ENCODE measurements at places on chromosomes 3 and 15.

GRCh38 chr3:13137941-13138832 lies 65.0 kb upstream of the IQSEC1 start:
- no peak for DNase-seq

DNA sequence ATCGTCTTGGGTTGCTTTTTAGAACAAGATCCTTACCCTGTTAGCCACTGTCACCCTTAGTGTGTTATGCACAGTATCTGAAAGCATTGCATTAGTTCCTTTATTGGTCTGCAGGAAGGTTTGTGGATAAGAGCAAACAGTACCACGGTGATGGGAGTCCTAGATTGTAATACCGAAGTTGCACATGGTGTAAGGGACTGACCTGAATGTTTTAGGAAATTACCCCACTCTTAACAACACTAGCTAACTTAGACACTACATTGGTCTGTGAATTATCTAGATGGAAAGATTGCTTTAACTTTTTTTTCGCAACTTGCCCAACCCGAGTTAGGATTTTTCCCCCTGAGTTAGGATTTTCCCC lies 1.3 kb downstream of the STT3B start:
- no peak for DNase-seq

GRCh38 chr3:117499189-117499870 lies 789.8 kb downstream of the TUSC7 start:
- DNase-seq, result no peak

DNA sequence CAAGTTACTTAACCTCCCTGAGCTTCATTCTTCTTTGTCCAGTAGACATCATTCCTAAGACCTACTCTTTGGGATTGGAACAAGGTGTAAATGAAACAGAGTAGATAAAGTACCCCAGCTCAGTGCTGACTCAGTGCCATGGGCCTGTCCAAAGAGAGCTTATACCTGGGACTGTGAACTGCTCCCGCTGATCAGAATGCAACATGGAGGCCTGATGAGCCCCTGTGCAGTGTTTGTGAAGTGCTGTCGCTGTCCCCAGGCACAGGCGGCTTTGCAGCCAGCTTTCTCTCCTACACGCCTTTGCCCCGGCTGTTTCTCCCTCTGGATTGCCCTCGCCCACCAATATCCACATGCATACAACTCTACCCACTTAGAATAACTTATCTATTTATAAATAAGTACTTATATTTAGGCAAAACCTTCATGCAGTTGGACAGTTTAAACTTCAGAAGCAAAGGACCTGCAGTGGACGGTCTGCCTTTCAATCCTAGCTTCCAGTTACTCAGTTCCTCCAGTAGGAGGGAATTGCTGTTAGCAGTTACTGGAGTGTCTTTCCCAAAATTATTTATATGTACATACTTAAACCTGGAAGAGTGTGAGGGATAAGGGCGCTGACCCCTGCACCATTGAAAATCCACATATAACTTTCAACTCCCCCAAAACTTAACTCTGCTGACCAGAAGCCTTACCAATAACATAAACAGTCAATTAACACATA lies 80.0 kb downstream of the CORO2B start:
- DNase-seq, result no peak

DNA sequence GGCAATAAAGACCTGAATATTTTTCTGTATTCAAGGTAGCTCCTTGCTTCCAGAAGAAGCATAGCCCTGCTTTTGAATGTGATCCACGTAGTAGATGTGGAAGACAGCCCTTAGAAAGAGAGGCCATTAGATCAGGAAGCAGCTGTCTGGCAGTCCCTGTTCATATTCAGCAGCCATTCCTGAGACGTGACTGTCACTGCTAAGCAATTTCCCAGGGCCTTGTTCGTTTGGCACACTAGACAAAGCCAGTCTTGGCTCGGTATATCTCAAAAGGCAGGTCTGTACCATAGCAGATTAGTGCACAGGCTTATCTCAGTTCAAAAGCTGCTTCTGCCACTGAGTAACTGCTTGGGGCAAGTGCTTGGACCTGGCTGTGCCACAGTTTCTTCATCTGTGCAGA lies 287.8 kb upstream of the MCTP2 start:
- no peak for DNase-seq

GRCh38 chr15:80586161-80586560 lies 108.9 kb upstream of the ABHD17C start:
- no peak for DNase-seq

DNA sequence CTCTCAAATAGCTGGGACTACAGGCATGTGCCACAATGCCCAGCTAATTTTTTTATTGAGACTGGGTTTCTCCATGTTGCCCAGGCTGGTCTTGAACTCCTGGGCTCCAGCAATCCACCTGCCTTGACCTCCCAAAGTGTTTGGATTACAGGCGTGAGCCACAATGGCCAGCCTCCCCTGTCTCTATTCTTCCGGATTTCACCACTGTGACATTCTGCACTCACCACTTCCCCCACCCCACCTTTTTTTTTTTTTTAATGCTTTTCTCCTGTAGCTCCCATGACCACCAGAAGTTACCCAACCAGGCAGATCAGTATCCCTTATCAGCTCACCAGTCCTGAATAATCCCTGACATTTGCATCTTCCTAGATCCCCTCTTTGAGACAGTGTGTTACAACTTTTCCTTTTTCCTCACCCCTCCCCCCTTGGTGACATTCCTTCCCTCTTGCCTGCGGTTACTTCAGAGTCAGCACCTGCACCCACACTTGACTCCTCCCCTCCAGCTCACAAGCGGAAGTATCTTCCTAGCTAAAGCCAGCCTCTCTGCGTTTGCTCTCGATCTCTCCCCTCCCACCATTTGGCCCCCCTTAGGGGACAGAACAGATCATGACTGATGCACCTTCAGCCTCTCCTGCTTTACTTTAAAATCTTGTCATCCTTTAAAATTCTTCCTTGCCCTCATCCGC lies 13.5 kb upstream of the ZNF592 start:
- no peak for DNase-seq

DNA sequence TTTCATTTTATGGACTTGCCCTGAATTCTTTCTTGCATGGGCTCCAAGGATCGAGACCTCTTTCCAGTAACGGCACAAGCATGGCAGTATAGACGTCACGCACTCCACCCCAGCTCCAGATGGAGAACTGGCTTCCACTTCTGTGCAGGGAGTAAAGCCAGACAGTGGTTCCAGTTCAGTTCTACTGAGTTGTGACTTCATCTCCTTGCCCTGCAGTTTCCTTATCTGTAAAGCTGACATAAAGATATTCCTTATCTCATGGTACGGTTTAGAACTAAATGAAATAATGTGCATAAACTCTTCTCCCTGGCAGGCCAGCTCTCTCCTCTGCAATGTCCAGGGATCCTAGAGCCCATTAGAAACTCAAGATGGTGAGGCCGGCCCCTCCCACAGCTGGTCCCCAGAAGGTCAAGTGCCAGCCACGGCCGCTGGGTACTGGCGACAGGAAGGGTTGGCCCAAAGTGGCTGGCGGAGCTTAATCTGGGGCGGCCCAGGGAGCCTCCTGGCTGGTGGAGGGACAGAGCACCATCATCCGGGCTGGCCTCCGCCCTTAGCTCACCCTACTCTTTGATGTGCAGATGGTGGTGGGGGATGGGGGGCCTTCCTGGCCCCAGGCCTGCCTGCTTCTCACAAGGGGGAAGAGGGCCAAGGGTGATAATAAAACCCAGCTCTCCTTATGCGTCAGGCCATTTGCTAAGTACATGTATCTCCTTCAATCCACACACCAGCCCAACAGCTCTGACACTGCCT lies 7.2 kb downstream of the MESP2 start:
- no peak for DNase-seq

DNA sequence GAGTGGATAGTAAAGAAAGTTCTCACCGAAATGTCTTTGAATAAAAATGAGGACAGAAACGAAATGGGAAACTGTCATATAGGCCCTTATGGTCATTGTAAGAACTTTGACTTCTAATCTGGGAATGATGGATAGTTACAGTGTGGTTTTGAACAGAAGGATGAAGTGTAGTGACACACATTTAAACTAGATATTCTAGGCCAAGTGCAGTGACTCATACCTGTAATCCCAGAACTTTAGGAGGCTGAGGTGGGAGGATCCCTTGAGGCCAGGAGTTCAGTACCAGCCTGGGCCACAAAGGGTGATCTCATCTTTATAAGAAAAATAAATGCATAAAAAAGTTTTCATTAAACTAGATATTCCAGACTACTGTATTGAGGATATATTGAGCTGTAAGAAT lies 452.8 kb downstream of the ROBO1 start:
- no peak for DNase-seq

GRCh38 chr3:87805670-87806069 lies 253.1 kb downstream of the CGGBP1 start:
- no peak for DNase-seq

- no peak for DNase-seq
Measured at GRCh38 chr3:161939918-161940620, 443.5 kb downstream of the OTOL1 start.

DNA sequence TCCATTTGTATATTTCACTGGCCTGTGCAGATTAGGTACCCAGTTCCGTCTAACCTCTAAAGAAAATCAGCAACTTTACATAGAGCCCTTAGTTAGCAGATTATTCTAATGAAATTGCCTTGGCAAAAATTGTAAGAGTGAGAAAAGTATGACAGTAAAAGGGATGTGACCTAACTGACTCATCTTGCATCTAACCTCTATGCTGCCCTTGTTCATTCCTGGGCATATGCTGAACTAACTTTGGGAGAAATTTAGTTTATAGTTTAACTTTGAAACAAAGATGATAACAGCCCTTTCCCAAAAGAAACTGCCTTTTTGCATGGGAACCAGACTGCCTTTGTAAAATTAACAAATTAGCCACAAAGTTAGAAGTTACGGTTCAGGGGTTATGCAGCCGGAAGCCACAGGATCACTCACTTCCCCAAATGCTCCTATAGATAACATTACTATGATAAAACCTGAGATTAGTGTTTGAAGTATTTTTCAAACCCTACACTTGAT lies 839.8 kb upstream of the ALCAM start:
- no peak for DNase-seq

- no peak for DNase-seq
Measured at GRCh38 chr15:99202176-99202552, 47.2 kb downstream of the TTC23 start.

- no peak for DNase-seq
Measured at GRCh38 chr3:167762296-167762695, 26.8 kb downstream of the SERPINI1 start.

GRCh38 chr3:27089068-27089467 lies 280.1 kb downstream of the NEK10 start:
- DNase-seq, result no peak

GRCh38 chr15:88029696-88030095 lies 226.8 kb downstream of the NTRK3 start:
- DNase-seq, result no peak

DNA sequence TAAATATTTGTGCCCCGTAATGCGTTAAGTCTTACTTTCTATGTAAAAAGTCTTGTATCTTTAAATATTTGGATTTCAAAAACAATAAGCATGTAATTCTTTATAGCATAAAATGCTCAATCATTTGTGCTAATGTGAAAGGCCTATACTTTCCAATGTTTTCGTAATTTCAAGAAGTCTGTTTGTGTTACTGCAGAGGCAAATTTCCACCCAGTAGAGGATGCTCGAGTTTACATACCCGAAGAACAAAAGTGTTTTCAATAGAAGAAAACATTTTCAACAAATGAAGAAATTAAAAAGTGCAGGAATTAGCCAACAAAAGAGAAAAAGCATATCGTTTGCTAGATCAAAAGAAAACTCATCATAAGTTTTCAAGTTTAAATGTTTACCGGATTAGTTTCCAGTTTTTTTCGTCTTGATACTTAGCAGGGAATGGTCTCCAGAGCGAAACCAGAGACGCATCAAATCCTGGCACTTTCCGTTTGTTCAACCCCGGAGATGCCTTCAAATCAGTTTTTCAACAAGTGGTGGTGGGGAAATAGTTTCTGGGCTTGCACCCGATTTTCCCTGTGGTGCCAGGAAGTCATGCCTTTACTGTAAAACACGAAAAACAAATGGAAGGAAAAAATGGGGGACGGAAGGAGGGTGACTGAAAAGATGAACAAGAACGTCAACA lies 1.0 kb downstream of the CGGBP1 start:
- DNase-seq, result no peak

GRCh38 chr3:150005243-150006112 lies 34.8 kb upstream of the PFN2 start:
- DNase-seq, result no peak

DNA sequence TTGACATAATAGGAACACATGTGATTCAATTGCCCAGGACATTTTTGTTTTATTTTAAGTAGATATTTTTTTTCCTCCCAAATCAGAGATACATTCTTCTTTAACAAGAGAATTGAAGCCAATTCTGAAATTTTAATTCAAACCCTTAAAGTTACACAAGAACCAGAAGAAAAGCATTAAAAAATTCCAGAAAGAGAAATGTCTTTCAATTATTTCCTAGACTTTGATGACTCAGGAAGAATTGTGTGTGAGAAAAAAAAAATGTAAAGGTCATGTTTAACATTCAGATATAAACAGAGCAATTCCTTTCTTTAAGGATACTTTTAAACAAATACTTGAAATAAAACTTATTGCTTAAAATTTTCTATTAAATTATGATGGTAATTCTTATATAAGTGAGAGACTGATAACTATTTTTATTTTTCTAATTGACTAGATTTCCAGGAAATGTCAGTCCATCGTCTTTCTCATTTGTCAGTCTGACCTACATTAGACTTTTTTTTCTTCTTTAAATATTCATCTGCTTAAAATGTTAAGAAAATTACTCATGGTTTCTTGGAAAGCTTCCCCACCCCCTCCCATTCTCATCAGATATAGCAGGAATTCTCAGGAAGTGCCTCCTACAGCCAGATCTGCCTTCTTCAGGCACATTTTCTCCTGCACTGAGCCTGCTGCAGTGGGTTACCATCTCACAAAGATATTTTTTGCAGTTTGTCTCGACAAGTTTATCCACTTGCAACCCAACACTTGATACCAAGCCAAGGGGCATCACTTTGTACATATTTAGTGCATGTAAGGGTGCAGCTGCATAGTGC lies 261.8 kb upstream of the CBLB start:
- DNase-seq, result no peak

GRCh38 chr3:13564751-13565560 lies 16.0 kb downstream of the FBLN2 start:
- peak; percentile 65 for DNase-seq

- DNase-seq, result no peak
Measured at GRCh38 chr3:122626515-122627180, 49.2 kb downstream of the PARP15 start.

DNA sequence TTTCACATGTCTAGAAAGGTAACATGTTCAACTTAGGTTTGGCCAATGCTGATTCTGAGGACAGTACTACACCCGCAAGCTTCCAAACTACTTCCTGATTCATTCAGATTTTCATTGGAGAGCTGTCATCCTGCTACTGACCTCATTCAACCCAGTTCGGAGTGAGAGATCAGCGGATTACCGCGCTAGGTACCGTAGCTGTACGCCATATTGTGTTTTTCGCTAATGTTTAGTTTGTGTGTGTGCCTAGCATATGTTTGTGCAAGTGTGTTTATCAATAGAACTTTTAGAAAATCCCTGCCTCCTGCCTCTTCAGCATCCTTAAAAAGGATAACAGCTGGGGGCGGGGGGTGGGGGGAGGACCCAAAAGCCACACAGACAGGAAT lies 1.1 kb downstream of the ZBTB20 start:
- peak; percentile 32 for DNase-seq

- DNase-seq, result no peak
Measured at GRCh38 chr15:85407421-85408269, 27.2 kb downstream of the AKAP13 start.

GRCh38 chr15:94414916-94415315 lies 183.6 kb downstream of the MCTP2 start:
- no peak for DNase-seq
